Large intestine (tissue), 12 donors: ENCODE measurements at places on chromosomes 11 and 22. TPM values are rescaled to one million over a fixed set of nuclear protein-coding genes. Genes with fewer than 3 reads are reported as not detected.

DNA sequence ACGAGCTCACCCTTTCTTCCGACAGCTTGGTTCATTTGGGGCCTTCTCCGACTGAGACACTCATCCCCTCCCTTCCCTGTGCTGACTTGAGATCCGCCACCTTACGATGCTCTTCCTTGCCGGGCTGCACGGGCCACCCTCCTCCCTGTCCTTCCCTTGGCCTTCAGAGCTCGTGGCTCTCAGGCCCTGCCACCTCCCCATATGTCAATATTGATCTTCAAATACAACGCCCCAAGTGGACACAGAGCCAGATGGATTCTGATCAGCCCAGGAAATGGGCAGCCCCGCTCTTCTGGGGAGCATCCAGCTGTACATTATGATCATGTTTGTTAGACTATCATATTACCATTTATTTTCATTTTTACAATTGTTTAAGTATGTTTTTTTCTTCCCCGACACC, 812.8 kb downstream of the TBC1D22A start:
- DNase-seq = no peak

DNA sequence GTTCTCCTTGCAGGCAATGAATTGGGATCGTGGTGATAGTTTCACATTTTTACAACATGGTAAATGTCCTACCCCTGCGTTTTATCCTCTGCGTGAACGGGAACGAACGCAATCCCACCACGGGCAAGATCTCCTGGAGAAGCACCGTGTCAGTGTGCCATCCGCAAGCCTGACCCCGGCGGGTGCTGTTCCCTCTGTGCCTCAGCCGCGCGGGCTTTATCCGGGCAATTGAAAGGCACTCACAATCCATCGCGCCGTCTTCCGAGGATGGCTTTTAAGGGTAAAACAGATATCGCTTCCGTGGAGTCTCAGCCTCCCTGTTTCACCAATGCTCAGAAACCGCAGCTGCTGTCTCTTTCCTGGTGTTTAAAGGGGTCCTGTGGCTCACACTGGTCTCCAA, 1387.5 kb downstream of the BRD1 start:
- no peak for DNase-seq

The UNC93B1 gene
- polyA plus RNA-seq = 20.1 TPM

The UQCC3 gene
- 10.4 TPM for polyA plus RNA-seq

The PARVA gene
- polyA plus RNA-seq = 35.9 TPM

The MPPED2 gene
- polyA plus RNA-seq = 7.0 TPM

DNA sequence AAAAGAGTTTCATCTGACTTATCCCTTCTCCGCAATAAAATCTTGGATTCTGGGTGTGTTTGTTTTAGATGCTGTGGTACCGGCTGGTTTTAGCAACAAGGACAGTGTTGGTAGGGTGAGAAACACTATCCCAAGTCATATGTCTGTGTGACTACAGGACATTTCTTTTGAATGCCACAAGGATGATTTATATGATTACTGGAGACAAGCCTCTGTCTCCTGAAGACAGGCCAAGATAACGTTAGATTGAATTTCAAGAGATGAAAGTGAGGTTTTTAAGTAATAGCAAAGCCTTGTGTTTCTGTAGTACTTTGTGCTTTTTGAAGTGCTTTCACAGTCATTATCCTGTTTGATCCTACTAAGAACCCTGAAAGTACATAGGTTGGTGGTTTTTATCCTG, 101.6 kb downstream of the COMMD9 start:
- no peak for DNase-seq

GRCh38 chr11:40328890-40329614, 1130.4 kb downstream of the LRRC4C start:
- peak; percentile 74 for DNase-seq
